ENCODE measurements at places on chromosomes 16 and 17.

GRCh38 chr16:3728424-3729160 is 11.3 kb upstream of the TRAP1 start:
- no peak for DNase-seq

DNA sequence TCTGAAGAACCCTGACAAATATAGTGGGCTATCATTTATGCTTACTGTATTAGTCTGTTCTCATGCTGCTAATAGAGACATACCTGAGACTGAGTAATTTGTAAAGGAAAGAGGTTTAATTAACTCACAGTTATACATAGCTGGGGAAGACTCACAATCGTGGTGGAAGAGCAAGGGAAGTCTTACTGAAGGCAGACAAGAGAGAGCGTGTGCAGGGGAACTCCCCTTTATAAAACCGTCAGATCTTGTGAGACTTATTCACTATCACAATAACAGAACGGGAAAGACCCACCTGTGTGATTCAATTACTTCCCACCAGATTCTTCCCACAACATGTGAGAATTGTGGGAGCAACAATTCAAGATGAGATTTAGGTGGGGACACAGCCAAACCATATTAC is 526.8 kb upstream of the GOT2 start:
- DNase-seq = no peak

DNA sequence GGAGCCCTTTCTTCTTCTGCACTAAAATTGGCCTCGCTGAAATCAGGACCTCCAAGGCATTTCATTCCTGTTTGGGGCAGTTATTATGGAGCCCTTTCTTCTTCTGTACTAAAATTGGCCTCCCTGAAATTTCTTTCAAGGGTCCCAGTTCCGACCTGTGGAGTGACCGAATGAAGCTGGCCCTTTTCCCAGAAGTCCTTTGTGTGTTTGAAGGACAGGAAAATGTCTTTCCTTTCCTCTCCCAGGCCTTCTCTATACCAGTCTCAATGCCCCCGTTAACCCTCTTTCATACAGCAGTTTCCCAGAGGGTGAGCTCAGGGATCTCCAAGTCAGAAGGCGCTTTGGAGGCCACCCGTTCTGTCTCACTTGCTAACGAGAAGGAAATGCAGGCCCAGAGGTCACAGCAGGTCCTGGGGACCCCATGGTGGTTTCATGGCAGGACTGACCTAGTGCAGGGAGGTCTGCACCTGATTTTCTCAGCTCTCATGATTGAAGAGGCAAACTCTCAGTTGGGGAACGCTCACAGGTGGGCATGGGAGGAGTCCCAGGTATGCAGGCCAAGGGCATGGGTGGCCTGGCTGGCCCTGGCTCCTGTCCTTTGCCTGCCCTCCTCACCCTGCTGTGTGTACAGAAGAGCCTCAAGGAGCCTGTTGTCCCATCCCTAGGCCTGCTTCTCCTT is 37.1 kb upstream of the DOC2B start:
- DNase-seq = no peak

- DNase-seq = no peak
Measured at GRCh38 chr16:85566561-85567100, 46.5 kb upstream of the GSE1 start.

DNA sequence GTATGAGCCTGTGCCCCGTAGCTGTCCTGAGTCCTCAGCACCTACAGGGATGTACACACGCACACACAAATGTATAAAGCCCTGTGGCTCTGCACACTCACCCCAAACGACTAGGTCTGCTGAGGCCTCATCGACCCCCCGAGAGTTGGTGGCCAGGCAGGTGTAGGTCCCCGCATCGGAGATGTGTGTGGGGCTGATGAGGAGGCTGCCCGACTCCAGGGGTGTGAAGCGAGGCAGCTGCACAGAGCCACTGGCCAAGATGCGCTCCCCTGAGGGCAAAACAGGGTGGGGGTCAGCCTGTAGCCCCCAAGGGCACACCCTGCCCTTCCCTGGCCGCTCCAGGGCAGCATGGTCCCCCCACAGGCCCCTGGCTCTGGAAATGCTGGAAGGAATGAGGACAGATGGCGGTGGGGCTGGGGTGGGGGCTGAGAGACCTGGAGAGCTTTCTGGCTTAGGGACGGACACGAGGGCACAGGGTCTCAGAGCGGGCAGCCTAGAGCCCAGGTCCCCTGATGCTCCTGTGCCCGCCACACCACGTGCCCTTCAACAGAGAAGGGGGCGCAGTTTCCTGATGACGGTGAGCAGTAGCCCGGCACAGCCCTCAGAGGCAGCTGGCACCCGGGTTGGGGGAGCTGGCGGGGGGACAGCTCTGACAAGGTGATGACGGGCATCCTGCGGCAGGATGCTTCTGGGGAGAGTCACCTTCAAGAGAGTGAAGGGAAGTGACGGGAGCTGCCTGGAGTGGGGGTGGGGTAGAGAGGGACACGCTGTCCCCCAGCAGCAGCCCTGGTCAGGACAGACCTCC is 119.8 kb upstream of the CDC42EP4 start:
- no peak for DNase-seq

DNA sequence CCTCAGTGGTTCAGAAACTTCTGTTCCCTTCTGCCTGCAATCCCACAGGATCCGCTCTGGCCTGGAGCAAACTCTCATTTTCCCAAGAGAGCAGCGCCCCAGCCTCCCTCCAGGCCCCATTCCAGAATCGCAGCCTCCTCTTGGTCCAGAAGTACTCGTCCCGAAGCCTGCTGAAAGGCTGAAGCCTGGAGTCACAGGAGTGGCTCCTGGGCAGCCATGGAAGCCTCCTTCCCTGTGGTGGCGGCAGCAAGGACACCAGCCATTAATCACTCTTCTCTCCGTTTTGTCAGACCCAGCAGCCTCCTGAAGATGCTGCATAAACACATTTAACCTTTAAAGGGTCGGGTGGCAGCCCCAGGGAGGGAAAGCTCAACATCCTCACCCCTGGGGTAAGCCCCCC is 66.9 kb upstream of the TNRC6C start:
- no peak for DNase-seq

GRCh38 chr17:15498107-15498506 is 30.7 kb upstream of the CDRT4 start:
- DNase-seq = no peak

- no peak for DNase-seq
Measured at GRCh38 chr17:57946798-57947358, 8.3 kb downstream of the CUEDC1 start.

DNA sequence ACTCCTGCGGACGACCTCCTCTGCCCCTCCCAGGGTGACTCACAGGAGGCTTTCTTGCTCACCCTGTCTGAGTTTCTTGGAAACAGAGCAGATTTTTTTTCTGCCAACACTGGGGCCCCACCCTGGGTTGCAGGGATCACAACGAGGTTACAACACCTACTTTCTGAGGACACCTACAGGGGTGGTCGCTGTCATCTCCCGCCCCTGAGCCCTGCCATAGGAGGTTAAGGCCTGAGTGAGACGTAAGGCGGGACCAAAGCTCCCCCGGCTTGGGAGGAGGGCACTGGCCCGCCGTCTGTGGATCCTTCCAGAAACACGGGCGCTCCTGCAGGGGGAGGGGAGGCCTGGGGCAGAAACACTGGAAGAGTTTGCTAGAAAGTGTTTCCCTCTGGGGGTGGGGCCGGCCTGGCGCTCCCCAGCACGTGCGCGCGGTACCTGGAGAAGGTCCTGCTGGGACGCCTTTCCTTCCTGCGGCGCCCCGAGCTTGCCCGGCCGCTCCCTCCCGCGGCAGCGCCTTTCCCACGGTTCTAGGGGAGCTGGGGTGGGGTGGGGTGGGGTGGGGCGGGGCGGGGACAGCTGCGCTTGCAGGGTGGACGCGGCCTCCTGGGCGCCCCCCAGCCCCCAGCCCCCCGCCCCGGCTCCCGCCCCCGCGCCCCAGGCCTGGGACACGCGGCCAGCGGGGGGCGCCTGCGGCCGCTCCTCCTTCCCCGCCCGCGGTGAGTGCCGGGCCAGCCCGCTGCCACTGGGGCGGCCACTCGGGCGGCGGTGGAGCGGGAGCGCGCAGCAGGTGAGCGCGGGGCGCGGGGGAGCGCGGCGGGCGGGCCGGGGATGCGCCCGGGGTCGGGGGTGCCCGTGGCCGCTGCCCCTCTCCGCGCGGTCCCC is 20.7 kb upstream of the ADCY7 start:
- no peak for DNase-seq

DNA sequence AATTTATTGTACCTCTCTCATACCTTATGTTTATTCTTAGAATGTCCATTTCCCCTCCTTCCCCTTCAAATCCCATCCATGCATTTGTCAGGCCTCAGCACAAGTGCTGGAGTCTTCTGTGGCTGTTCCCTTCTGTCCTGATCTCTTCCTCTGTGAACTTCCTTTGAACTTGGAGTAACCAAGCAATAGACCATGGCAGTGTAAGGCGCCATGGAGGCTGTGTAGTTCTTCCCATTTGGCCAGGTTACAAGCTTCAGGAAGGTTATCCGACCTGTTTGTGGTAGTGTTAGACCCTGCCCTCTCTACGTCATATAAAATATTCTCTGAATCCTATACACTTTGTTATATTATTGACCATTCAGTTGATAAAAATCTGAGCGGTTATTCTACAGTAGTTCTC is 28.6 kb downstream of the MAP2K6 start:
- no peak for DNase-seq

- DNase-seq = no peak
Measured at GRCh38 chr16:8632675-8633182, 11.2 kb downstream of the METTL22 start.

- peak; percentile 79 for DNase-seq
Measured at GRCh38 chr17:76714822-76715495, 4.2 kb upstream of the MXRA7 start.

- no peak for DNase-seq
Measured at GRCh38 chr16:27600381-27600780, 50.4 kb downstream of the KATNIP start.

DNA sequence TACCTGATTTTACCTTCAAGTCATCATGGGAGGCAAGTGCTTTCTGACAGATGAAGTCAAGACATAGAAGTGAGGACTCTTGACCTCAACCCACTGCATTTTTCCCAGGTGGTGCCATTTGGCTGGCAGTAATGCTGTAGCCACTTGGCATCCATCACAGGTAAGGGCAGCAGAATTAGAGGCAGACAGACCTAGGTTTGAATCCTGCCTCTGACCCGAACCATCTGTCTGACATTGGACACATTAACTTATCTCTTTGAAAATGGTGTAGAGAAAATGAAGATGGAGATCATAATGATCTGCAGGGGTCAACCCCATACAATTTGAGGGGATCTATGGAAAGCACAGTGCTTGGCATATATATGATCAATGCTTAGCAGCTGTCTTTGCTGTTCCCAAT is 505.5 kb downstream of the NPIPA7 start:
- DNase-seq = no peak

DNA sequence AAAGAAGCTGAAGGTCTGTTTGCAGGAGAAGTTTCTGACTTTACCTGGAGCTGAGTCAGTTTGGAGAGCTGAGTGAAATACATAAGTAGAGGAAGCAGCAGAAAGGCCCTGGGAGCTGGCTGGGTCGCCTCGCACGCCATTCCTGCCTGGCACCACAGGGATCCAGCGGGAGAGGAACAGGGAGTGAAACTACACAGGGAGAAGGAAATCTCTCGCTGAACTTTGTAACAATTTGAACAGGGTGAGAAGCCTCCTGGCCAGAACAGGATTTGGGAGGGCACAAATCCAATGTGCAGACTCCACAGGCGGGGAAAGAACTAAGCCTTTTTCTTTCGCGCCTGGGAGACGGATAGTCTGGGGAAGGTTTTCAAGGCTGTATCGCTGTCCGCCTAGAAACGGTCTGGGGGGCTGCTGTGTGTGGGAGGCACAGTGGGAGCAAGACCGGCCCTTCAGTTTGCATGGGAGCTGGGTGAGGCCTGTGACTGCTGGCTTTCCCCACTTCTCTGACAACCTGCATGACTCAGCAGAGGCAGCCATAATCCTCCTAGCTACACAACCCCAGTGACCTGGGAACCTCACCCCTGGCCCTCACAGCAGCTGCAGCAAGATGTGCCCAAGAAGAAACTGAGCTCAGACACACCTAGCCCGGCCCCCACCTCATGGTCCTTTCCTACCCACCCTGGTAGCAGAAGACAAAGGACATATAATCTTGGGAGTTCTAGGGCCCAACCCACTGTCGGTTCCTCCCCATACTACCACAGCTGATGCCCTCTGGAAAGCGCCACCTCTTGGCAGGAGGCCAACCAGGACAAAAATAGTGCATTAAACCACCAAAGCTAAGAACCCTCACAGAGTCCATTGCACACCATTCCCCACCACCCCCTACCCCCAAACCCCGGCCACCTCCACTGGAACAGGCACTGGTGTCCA is 778.6 kb downstream of the KCNJ2 start:
- DNase-seq = no peak

DNA sequence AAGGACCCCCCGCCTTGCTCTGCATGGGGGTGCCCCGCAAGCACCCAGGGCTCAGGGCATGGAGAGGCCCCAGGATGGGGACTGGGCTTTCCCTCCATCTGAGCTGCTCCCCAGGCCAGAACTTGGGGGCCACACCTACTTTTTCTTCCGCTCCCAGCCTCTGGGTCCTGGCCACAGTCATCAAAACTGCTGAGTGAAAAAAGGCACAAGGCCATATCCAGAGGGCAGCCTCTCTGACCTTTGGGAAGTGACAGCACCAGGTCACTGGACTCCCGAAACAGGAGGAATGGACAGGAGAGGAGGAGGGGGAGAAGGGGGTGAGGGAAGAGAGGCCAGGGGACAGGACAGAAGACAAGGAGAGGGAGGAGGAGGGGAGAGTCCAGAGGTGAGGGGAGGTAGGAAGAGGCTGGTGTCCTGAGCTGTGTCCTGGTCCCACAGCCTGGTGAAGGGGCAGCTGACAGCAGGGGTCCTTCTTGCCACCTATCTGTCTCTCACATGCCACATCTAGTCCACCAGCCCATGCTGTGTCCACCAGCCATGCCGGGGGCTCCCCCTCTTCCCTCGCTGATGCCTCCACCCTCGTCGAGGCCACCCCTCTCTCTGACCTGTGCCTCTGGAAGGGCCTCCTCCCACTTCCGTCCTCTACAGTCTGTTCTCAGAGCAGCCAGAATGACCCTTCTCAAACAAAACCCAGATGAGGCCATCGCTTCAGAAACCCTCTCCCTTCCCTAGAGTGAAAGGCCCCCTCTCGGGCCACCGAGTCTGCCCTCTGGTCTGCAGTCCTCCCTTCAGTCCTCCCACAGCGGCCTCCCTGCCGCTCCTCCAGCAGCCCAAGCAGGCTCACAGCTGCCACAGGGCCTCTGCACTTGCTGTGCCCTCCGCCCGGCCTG is 73.9 kb upstream of the TOB1 start:
- DNase-seq = no peak

GRCh38 chr16:64180136-64180900 is 941.5 kb downstream of the CDH11 start:
- DNase-seq = no peak

DNA sequence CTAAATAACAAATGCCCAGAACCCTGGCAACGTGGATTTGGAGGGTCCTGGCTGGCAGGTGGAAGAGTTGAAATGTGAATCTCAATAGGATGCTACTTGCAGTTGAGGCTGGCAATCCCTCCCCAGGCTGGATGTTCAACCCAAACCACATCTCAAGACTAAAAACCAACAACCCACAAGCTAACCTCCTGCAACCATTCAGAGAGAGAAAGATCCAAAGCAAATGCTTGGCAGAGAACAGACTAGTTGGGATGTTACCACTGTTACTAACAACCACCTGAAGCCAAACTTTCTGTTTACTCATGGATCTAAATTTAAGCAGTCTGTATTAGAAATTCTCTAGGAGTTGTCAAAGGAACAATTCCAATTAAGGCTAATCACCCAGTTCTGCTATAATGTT is 27.9 kb downstream of the SMG6 start:
- DNase-seq = no peak

Data from effector CD4-positive, alpha-beta T cell (primary cell).